ENCODE measurements at places on chromosomes 7 and 10. TPM values are rescaled to one million over a fixed set of nuclear protein-coding genes. Genes with fewer than 3 reads are reported as not detected.

- no peak for DNase-seq
Observed at GRCh38 chr10:24651923-24652322, 71.8 kb downstream of the ARHGAP21 start.

GRCh38 chr7:45239486-45239885, 81.9 kb downstream of the RAMP3 start:
- no peak for DNase-seq

- no peak for DNase-seq
Observed at GRCh38 chr10:62580396-62580795, 206.2 kb downstream of the ZNF365 start.

- DNase-seq: no peak
Observed at GRCh38 chr10:114184276-114184675, 5.1 kb downstream of the TDRD1 start.

GRCh38 chr10:34219753-34220548, 595.1 kb downstream of the PARD3 start:
- no peak for DNase-seq

DNA sequence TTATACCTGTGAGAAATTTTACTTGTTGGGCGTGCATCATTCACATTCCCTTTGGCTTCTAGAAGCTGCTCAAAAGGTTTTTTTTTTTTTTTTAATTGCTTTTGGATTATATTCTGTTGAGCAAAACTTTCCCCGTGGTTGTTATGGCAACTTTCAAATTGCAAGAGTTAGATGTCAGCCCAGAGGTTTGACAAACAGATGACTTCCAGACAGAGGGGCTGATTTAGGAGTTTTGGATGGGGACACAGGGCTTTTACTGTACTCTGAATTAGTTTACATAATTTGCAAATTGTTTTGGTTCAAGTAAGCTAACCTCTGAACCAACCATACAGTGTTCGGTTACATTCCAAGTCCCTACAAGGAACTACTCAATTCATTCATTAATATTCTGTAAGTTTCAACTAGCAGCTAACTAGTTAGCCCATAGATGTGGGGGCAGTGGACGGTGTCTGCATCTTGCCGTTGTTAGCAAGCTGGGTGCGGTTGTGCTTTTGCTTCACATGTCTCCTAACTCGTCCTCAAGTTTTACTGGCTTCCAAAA, 66.4 kb upstream of the JAZF1 start:
- DNase-seq: no peak

DNA sequence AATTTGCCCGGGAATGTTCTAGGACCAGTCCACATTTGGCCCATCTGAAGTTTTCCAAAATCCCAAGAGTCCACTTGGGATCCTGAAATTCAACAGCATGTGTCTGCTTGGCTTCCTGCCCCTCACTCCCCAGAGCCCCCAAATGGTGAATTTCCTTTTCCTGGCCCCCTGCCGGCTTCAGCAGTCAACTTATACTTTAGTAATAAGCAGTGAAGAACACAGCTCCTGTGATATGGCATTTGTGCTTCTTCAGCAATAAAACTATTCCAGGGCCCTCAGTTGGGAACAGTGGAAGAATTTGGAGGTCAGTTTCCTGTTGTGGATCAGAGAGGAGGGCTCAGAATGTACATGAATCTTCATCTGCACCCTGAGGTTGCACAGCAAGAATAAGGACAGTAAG, 51.1 kb downstream of the PRF1 start:
- DNase-seq: no peak

- no peak for DNase-seq
Observed at GRCh38 chr7:15600298-15600697, 38.5 kb upstream of the AGMO start.

- no peak for DNase-seq
Observed at GRCh38 chr7:919924-920341, 34.5 kb downstream of the ADAP1 start.

GRCh38 chr10:77071956-77072355, 565.7 kb downstream of the KCNMA1 start:
- no peak for DNase-seq

DNA sequence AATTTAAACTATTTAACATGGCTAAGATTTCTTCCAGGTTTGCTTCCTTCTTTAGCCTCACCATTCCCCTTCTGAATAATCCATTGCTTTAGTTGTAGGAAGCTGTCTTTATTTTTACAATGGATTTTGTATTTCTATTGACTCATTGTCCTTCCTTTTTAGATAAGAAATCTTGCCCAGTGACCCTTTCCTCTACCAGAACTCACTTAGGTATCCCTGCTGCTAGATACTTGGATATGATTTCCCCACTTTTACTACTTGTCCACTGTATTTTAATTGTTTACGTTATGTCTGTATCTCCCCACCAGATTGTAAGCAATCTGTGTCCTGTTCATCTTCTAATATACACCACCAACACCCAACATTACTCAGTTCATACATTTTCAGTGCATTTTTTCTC, 47.7 kb upstream of the MDFIC start:
- DNase-seq: no peak

DNA sequence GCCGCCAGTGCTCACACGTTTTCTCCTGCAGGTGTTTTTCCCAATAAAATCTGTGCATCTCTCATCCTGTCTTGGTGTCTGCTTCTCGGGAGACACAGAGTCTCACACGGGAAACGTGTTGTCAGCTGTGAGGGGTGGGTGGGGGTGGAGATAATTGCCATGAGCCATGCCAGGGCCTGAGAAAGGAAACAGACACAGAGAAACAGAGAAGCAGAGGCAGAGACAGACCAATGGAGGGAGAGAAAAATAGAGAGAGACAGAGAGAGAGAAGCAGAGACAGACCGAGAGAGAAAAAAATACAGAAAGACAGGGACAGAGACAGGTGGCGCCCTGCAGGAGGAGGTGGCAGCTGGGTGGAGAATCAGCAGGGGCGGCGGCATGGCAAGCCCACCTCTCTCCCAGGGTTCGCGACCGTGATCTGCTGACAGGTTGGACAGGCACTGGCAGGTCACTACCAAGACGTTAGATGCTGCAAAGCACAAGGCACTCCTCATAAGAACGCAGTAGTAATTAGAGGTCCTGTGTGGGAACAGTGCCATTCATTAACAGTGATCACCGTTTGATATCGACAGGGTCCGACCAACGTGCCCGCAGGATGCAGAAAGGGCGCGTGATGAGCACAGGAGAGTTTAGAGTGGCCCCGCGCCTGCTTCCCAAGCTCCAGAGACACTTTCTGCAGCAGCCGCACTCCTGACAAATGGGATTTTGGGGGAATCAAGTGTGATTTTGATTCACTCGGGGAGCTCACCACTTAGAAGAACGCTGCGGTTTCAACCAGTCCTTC, 70.5 kb upstream of the INSIG1 start:
- no peak for DNase-seq

DNA sequence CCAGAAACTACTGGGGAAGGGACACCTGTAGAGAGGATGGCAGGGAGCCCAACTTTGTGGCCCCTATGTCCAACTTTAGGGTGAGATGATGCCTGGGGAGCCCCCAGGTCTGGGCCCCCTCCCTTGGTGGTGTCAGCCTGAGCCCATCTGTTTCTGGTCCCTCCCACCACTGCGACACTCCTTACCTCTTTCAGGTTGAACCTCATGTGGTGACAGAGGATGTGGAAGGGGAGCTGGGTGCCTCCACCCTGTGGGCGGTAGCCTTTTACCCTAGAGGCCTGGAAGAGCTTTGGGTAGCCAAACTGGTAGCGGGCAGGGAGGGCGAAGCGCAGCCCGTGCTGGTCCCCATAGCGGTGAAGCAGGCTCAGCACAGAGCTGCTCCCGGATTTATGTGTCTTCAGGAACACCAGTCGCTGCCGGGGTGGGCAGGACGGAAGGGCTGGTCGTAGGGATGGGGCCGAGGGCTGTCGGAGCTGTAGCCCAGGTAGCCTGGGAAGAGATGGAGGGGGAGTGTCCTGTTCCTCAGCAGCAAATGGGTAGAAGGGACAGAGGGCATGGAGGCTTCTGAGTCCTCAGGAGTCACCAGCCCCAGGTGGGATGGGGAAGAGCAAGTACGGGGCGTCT, 2.0 kb downstream of the GAL3ST4 start:
- no peak for DNase-seq

GRCh38 chr7:33612442-33612841, 292.9 kb upstream of the BMPER start:
- no peak for DNase-seq

GRCh38 chr7:157407512-157408257, 70.9 kb downstream of the DNAJB6 start:
- no peak for DNase-seq

DNA sequence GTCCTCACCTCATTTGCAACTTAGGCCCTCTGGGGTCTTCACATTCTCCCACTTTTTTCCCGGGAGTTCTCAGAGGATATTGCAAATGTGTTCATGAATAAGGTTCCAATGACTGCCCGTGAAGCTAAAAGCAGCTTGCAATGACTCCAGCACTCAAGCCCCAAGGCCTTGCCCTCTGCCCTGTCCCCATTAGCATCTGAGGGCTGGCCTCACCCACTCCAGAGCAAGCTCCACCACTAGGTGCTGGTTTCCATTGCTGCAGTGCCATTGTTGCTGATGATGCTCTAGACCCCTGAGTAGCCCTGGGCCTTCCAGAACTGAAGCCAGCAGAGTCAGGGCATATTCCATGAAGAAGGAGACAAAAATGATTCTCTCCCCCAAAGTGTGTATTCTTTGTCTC, 236.8 kb downstream of the DYNC1I1 start:
- DNase-seq: no peak

GRCh38 chr10:67618116-67618515, 77.9 kb downstream of the CTNNA3 start:
- DNase-seq: no peak

DNA sequence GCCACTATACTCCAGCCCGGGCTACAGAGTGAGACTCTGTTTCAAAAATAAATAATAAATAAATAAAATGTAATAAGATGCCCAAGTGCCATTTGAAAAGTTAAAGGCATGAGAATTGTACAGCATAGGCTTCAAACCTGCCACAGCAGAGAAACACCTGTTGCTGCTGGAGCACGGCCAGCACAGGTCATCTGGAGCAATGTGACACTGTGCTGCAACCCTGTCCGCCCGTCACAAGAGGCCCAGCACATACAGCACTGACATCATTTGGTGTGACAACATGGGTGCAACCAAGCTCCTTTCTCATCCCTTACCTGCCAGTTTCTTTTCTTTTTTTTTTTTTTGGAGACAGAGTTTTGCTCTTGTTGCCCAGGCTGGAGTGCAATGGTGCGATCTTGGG, 1.3 kb downstream of the RFC2 start:
- DNase-seq: no peak

DNA sequence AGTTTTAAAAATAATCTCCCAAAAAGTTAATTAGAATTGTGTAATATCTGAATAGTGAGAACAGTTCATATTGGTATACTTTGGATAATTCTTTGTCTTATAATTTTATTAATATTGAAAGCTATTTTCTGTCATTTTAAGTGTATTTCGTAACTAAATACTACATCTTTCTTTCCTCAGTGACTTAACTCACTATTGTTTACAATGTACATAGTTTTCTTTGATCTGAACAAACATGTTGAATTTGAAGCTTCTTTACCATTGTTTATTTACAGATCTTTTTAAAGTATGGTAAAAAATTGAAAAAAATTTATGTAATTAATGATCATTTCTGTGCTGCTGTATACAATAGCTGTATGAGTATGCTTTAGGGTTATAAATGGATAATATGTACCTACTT, 5.1 kb downstream of the PDCD4 start:
- no peak for DNase-seq

GRCh38 chr7:103387242-103387641, 39.8 kb downstream of the PSMC2 start:
- no peak for DNase-seq

GRCh38 chr10:122733931-122734665, 34.5 kb upstream of the C10orf120 start:
- DNase-seq: no peak

- DNase-seq: no peak
Observed at GRCh38 chr10:74096777-74097176, 53.9 kb downstream of the AP3M1 start.

DNA sequence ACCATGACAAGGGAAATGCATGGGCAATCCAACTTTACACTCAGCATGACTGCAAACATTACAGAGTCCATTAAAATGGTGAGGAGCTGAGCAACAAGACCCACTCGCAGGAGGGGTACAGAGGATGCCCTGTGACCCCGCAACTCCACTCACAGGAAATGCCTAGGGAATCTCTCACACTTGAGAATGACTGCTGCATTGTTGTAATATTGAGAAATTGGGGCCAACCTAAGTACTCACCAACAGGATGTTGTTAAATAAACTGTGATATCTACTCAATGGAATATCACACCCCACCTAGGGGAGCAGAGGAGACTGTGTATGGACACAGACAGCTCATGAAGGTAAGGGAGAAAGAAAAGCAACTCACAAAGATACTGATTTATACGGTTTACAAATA, 53.4 kb upstream of the CAMK2B start:
- DNase-seq: no peak

GRCh38 chr10:130806426-130806825, 505.1 kb downstream of the TCERG1L start:
- no peak for DNase-seq

- DNase-seq: no peak
Observed at GRCh38 chr10:90777621-90778020, 80.2 kb downstream of the HTR7 start.

DNA sequence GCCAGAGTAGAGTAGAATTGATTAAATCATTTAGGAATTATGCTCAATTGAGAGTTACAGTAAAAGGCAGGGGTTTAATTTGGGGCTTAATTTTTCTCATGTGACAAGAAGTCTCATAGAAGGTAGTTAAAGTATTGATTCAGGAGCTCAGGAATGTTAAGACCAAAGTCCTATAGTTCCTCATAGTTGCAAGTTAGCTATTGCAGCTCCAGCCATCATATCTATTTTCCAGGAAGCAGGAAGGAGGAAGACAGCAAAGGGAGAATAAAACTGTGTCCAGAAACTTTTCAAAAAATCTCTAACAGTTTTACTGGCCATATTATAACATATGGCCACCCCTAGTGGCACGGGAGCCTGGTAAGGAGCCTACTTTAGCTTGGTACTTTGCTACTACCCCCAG, 97.0 kb upstream of the RPA3 start:
- no peak for DNase-seq

- no peak for DNase-seq
Observed at GRCh38 chr7:50312250-50313162, 8.0 kb downstream of the IKZF1 start.

- DNase-seq: peak; percentile 44
Observed at GRCh38 chr10:29736366-29737073, 101.7 kb upstream of the SVIL start.

The PPP1R9A gene
- 28.9 TPM for total RNA-seq

The VAX1 gene
- not detected for total RNA-seq

The MDFIC gene
- total RNA-seq: 70.2 TPM

The FEZF1 gene
- not detected for total RNA-seq

The CLDN4 gene
- not detected for total RNA-seq

The CYP3A5 gene
- total RNA-seq: 2.4 TPM

The KRIT1 gene
- total RNA-seq: 148 TPM

The SEMA3E gene
- 3.5 TPM for total RNA-seq

The GLI3 gene
- 8.6 TPM for total RNA-seq

The TUBAL3 gene
- not detected for total RNA-seq

The ASAH2 gene
- total RNA-seq: not detected

The IL6 gene
- 3.3 TPM for total RNA-seq

The EMX2 gene
- 0.44 TPM for total RNA-seq

Measured in tibial nerve (tissue), 4 donors.